ENCODE measurements at places on chromosomes 5 and 9. TPM values are rescaled to one million over a fixed set of nuclear protein-coding genes. Genes with fewer than 3 reads are reported as not detected.

DNA sequence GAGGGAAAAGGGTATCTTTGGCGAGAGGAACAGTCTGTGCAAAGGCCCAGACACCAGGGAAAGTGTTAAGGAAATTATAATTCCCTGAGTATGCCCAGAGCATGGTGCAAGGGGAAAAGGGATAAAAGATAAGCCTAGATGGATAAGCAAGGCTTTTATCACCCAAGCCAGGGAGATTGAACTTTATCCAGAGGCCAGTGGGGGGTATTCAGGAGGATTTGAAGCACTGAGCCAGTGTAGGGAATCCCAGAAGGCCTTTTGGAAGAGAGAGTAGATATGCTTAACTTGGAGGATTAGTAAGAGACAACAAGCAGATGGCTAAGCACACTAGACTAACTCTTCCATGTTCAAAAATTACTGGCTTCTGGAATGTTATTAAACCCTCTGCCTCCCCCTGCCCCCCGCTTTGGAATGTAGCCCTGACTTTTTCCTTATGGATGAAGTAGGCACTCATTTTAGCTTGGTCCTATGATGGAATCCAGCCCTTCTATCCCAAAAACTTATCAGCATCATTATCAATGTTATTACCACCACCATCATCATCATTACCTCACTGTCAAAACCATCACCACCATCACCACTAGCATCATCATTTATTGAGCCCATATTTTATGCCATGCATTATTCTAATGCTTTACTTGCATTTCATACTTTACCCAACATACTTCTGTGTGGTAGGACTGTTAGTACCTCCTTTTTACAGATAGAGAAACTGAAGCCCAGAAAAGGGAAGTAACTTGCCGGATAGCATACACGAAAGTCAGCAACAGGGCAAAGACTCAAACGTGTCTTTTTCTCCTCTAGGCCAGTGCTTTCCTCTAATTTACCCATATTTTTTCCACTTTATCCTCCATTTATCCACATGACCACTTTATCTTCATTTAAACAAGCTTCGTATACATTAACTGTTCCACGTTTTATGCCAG is 237.0 kb downstream of the PAPPA start:
- no peak for DNase-seq

- no peak for DNase-seq
These were observed 188.8 kb downstream of the RFX3 start for GRCh38 chr9:3336951-3337350.

FAM81B gene
- not detected for total RNA-seq

DNA sequence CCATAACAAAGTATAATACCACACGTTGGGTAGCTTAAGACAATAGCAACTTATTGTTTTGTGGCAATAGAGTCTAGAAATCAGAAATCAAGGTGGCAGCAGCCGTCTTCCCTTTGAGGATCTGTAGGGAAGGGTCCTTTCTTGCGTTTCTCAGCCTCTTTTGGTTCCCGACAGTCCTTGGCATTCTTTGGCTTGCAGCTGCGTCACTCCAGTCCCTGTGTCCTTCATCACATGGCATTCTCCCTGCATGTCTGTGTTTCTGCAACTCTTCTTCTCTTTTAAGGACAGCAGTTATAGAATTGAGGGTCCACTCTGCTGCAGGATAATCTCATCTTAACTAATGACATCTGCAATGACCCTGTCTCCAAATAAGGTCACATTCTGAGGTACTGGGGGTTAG is 140.1 kb downstream of the FBXL7 start:
- DNase-seq, result no peak

RALGPS1 gene
- 3.6 TPM for total RNA-seq

PCDHGA2 gene
- 0.32 TPM for total RNA-seq

SLC45A2 gene
- not detected for total RNA-seq

GRCh38 chr5:159100782-159101646 is 1.3 kb upstream of the EBF1 start:
- DNase-seq, result no peak

GRCh38 chr9:120925535-120926396 is 830 bp downstream of the TRAF1 start:
- peak; percentile 99 for DNase-seq

DNA sequence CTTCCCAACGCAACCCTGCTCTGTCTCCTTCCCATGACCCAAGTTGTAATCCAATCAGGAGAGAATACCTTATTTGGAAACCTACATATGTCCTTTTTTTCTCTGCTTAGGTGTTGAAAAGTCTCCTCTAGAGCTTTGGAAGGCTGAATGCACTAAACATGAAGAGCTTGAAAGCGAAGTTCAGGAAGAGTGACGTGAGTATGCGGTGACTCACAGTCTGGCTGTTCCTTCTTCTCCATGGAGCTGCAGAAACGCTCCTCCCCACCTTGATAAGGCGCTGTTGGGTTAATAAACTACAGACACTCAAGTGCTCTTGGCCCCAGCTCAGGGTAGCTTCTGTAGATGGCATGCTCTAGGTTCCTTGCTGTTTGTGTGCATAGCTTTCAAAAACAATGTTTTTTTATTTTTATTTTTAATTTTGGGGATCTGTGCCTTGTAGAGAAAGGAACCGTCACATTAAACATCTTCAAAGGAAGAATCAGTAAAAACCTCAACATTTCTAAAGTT is 30.7 kb downstream of the RAI14 start:
- peak; percentile 99 for DNase-seq

DNA sequence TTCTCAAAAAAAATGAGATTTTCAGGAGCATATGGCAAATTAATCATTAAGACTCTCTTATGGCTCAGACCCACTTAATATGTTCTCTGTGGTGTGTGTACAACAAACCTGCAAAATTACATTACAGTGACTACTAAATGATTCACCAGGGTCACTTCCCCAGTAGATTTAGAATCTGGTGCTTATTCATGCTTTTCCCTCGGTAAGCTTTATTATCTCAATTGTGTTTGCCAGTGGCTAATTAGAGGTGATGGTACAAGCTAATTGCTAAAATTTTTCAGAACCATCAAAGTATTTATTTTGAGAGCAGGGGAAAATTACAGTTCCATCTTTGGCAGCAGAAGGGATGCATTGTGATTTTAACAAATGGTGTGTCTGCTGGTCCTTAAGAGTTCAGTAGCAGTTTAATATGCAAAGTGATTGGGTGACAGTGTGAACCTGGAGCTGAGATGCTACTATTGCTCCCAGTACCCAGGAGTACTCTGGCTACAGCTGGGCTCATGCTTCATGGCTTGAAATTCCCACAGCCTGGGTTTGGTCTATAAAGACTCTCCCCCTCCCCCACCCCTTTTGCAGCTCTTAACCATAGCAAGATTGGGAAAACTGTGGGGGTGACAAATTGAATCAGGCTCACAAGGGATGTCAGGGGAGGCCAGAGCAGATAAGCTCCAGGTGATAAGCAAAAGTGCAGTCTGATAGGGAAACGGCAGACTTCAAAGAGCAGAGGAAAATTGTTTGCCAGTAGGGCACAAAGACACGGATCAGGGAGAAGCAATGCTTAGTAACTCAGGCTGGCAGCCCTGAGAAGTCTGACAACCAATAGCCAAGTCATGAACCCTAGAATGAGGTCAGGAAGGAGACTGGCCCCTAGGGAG is 92.8 kb upstream of the RAD23B start:
- DNase-seq, result peak; percentile 68

GRCh38 chr5:108320231-108320630 is 61.7 kb downstream of the FBXL17 start:
- no peak for DNase-seq

DNA sequence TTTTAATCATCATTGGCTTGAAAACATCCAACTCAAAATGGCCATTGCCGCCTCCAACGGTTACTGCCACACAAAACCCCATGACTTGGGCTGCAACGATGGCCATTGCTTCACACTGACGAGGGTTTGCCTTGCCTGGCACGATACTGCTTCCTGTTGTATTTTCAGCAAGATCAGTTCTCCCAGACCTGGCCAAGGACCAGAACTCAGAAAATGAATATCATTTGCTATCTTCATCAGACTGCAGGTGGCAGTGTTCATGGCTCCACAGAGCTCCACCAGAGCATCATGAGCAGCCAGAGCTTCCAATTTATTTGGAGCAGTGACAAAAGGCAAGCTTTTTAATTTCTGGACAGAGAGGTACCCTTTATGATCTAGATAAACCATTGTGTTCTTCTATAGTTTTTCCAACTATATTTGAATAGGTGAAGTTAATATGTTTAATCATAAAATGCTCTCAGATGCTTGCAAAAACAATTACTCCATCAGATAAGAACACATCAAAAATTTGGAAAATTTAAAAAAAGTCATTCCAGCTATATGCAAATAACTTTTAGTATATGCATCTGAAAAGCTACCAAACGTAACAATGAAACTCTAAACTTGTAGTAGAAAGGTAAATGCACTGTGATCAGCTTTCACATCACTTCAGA is 10.4 kb downstream of the AMACR start:
- peak; percentile 81 for DNase-seq

- peak; percentile 32 for DNase-seq
These were observed 257.2 kb downstream of the ARRDC3 start for GRCh38 chr5:91125916-91126315.

DNA sequence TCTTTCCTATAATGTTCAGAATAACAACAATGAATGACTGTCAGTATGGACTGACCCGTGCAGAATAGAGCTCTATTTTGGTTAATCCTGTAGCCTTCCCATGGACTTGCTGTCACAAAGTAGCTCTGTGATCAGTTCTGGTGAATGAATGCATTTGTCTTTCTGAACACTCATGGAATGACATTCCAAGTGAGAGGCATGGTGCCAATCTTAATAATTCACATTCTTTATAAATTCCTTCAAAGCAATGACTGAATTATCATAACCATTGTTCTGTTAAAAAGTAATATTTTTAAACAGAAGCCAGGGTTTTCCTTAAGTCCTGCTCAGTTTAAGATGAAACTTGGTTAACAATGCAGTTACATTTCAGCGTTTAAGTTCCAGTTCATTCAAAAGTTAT is 360.5 kb downstream of the ICE1 start:
- DNase-seq, result no peak

ASTN2 gene
- 4.3 TPM for total RNA-seq
